Epithelial cell of prostate (primary cell): ENCODE measurements at places on chromosomes 7 and 10.
A peak's percentile ranks its signal among the peaks of the same experiment; 100 is the strongest.

DNA sequence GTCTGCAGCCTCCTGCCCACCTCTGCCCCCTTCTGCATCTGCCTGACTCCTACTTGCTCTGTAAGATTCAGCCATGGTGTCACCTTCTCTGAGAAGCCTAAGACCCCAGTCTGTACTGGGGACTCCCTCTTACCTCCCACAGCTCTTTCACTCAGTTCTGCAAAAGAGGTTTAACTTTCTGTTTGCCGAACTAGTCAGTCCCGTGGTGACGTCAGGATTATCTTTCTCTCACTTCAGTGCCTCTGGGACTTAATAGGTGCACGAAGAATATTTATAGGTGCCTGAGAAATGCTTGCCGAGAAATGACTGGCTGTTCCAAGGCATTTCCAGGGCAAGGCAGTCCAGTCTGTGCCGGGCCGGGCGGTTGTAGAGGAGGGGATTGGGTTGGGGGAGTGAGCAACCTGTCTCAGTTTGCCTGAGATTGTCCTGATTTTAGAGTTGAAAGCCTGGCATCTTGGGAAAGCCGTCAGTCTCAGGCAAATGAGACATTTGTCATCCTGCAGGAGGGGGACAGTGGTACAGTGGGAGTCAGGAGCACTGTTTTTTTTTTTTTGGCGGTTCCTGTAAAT is 227.5 kb upstream of the NPVF start:
- no peak for DNase-seq

- DNase-seq, result no peak
Observed at GRCh38 chr10:73940634-73941221, 29.8 kb downstream of the PLAU start.

GRCh38 chr7:958221-959200 is 4.0 kb upstream of the ADAP1 start:
- no peak for DNase-seq

DNA sequence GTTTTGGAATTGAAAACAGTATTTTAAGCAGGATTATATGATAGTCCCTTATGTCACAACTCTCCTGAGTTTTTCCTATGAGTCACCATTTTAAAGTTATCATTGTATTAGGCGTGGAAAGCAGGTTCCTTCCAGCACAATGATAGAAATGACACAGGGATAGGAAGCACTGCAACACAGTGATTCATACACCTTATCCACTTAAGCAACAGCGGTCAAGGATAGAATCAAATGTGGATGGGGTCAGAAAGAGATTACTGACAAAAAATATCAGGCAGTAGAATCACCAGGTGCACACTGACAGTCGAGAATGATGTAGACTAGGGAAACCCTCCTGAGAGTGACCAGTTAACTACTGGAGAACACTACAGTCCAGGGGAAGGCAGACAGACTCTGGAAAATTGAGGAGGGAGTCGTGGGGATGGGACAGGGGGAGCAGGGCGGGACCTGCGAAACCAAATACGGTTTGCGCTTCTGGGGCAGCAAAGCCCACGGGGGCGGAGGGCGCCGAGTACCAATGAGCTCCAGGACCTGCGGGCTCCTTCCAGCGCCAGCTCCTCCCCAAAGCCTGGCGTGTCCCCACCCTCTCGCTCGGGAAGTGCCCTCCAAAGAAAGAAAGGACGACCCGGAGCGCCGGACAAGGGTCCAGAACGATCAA is 479 bp downstream of the PNPLA8 start:
- DNase-seq, result peak; percentile 67

DNA sequence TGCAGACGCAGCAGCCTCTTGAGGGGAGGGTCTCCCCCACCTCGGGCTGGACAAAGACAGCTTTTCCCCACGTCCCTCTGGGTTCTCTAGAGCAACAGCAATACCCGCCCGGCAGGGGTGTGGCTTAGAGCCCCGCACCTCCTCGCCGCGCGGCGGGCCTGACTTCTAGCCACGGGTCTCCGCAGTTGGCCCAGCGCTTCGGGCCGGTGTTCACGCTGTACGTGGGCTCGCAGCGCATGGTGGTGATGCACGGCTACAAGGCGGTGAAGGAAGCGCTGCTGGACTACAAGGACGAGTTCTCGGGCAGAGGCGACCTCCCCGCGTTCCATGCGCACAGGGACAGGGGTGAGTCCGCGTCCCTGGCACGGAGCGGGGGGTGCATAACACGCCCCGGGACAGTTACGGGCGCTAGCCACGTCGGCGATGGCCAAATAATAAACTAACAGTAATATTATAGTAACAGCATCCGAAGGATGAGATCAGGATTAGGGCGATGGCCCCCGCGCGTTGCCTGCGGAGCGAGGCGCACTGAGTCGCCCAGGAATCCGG is 1.2 kb downstream of the CYP2E1 start:
- DNase-seq, result no peak

- peak; percentile 52 for DNase-seq
Observed at GRCh38 chr10:17088118-17088806, 41.3 kb downstream of the CUBN start.

DNA sequence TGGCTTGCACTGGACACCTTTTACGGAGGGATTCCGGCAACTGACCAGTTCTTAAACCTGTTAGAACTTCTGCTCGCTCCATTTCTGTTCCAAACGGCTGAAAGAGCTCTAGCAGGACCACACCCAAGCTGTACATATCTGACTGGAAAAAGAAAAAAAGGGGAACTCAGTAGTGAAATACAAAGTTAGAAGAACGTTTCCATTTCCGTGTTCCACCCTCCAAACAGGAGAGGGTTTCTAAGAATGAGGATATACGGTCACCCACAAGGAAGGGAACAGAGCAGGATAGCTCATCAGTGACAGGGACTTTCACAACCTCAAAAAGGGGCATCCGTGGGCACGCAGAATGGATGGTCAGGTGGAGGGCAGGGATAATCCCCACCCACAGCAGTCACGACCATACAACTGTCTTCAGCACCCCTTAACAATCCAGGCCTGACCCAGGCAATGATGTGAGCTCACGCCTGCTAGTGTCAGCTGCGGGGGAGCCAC is 4.3 kb upstream of the ANKRD61 start:
- DNase-seq, result no peak

DNA sequence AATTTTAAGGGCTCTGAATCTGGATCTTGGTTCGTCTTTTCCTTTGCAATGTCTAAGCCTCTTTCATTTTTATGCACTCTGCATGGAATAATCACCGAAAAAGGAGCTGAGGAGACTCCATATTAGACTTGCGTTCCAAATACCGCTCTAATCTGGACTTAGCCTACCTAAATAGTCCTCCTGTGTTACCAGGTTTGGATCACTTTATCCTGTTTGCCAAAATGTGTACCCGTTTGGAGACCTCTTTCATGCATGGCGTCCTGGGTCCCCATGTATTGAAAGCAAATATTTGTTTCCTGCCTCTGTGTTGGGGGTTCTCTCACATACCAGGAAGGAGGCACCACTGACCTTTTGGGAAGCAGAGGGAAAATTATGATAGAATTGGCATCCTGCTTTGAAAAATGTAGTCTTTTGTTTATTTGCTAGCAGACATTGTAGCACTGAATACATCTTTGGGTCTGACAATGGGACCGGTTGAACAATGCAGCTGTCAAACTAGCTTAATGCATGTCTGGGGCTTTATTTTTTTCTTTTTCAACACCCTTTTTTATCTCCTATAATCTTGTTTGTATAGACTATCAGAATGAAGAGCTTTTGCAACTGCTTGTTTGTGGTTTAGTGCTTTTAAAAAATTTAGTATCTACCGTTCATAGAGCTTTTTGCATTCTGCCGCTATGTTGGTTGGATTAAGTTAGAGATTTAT is 11.8 kb upstream of the CELF2 start:
- no peak for DNase-seq

DNA sequence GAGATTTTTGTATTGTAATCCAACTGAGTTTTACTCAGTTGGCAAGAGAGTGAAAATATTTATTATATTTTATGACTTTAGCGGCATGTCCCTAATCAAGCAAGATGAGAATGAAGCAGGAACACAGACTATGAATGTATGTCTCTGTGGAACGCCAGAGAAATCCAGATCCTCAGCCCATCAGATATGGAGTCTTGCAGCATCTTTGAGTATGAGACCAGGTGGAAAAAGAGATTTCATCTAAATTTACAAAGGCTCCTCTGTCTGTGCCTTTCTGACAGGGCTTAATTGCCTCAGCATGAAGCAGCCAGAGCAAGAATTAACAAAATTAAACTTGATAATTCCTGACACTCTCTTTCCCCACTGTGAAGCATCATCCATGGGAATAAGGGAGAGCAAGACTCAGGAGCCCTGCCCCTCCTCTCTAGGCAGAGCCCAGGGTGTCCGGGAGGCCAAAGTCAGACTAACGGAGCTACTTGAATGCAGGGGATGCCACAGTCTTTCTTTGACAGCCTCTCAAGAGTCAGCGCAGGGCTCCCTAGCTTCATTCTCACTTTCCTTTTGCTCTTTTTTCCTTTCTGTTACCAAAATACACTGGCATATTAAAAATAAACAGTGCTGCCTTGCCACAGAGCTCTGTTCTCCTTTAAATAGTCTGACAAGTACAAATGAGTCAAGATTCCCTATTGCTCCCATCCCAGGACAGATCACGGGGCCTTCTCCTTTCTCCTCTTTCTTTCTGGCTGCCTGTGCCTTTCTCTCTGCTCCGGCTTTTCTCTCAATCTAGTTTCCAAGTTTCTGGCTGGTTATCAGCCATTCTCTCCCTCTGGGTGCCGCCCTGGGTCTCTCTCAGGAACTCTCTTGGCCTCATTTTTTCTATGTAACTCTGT is 132.2 kb upstream of the INHBA start:
- DNase-seq, result no peak

DNA sequence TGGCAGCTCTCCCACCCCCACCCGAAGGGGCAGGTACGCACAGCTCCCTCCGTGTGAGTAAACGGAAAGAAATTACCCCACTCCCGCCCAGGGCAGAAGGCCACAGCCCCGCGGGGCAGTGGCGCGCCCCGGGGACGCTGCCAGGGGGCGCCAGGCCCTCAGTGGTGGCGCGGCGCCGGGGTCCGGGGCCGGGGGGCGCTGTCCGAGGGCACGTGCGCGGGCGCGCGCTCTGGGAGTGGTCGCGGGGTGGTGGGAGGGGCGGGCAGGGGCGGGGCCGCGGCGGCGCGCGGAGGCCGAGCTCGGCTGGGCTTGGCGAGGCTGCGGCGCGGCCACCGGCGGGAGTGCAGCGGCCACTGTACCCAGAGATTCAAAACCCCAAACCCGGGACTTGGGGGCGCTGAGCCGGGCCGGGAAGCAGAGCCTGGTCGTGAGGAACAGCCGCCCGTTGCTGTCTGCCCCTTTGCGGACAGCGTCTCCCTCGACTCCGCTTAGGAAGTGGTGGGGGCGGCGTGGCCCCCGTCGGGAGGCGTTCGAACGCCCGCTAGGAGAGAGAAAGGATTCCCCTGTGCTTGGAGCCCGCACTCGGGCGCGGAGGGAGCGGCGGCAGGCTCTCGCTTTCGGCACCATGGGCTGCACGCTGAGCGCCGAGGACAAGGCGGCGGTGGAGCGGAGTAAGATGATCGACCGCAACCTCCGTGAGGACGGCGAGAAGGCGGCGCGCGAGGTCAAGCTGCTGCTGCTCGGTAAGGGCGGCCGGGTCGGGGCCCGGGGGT is at the start of gene GNAI1:
TSS of gene GNAI1 (plus strand) at position 296 of the 773 bp plus-strand sequence. CDS start at position 626, 330 bp downstream.
- DNase-seq, result peak; percentile 70

GRCh38 chr10:128314686-128315085 is 188.5 kb upstream of the MKI67 start:
- no peak for DNase-seq

DNA sequence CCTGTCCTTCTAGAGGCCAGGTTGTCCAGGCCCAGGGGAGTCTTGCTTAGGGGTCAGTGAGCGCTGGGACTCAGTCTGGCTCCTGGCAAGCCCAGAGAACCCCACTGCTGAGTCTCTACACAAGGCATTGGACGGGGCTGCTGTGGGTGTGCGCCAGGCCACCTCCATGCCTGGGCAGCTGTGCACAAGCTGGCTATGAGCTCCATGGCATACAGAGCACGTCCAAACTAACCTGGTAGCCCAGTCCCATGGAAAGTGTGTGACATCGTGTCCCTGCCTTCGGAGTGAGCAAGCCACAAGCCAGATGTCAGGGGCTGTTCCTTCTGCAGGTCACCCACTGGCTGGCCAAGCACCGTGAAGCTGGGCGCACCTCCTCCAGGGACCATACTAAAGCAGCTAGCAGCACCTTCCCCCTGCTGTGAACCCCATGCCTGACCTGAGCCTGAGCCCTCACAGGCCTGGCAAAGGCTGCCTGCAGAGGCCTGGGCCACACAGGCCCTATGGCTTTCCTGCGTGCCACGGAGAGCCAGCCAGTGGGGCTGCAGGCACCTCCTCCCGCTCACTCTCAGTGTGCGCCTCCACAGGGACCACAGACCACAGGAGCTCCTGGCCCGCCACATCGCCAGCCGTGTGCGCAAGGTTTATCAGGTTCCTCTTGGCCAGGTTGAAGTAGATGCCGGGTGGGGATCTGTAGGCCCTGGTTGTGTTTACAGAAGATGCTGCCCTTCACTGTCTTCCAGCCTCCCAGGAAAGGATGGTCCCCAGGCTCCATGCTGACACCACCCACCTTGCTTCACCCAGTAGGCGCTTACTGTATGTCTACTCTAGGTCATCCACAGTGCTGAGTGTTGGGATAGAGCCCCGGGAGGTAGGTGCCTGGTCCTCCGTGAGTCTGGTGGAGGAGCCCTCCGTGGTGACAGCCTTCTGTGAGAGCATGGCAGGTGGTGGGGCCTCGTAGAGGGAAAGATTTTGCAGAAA is 219.7 kb downstream of the EBF3 start:
- DNase-seq, result no peak

- no peak for DNase-seq
Observed at GRCh38 chr7:140888087-140888486, 36.6 kb downstream of the BRAF start.

- no peak for DNase-seq
Observed at GRCh38 chr7:47888371-47889265, 59.6 kb downstream of the PKD1L1 start.

- DNase-seq, result no peak
Observed at GRCh38 chr7:9785211-9785610, 1188.5 kb upstream of the PHF14 start.

DNA sequence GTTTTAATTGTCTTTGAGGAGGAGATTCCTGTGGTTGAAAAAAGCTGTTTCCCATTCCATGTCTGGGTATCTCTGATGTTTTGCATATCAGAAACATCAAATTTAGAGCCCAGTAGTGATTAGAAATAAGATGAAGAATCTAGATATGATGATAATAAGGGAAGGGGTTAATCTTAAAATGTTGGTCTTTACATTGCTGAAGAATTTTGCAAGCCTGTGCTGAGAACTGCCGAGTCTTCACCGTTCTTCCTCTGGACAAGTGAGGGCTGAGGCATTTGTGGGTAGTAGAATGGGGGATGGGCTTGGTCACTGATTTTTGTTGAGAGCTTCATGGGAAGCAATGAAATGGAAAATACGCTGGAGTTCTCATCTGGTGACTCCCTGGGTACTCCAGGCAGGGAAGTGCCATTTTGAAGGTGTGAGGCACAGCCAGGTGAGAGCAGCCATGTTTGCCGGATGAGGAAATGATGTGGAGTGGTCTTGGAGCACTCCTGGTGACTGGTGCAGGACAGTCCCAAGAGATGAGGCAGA is 10.2 kb downstream of the TCF7L2 start:
- DNase-seq, result no peak
